ENCODE measurements at places on chromosomes 2 and 18.

- no peak for DNase-seq
Measured at GRCh38 chr18:7808992-7809391, 241.9 kb downstream of the PTPRM start.

DNA sequence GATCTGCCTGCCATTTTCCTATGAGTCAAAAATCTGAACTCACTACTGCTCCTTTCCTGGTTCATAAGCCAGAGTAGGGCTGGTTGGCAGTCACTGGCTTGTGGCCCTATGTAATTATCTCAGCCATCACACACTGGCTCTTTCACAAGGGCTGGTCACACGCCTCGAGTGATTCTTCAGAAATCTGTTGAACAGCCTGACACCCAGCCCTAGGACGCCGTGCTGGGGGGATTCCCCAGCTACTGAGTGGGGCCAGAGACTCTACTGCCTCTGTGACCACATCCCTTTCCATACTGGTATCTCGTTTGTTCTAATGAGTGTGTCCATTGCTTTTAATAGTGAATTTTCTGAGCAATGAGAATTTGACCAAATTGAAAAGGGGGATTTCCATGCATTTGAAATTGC lies 45.8 kb upstream of the RBM44 start:
- DNase-seq, result no peak

DNA sequence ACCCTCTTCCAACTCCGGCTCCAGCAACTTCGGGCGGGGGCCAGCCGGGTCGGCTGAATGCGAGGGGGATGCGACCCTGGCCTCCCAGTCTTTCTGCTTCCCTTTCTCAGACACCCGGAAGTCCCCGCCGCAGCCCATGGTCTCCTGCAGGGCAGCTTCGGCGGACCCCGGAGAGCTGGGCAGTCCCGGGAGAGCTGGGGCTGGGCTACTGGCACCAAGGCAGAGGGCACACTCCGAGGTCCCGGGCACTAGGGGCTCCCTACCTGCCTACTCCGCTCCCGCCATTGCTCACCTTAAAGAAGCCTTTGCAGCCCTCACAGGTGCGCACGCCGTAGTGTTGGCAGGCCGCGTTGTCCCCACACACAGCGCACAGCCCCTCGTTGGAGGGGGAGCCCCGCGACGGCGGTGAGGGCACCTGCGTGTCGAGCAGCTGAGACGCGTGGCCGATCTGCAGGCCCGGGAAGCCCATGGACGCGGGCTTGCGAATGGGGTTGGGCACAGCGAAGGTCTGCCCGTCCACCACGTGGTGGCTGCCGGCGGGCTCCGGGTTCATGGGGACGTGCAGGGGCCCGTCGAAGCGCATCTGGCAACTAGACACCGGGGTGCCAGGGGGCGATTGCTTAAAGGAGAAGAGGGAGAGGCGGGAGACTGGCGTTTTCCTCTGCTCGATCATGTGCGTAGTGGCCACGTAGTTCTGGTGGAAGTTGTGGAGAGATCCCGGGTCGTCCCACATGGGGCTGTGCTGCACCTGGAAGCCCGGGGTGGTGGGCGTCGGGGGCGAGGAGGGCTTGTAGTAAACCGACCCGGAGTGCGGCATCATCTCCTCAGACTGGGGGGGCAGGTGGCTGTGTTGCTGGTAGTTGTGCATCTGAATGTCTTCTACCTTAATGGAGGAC lies 3.2 kb downstream of the NR4A2 start:
- no peak for DNase-seq

DNA sequence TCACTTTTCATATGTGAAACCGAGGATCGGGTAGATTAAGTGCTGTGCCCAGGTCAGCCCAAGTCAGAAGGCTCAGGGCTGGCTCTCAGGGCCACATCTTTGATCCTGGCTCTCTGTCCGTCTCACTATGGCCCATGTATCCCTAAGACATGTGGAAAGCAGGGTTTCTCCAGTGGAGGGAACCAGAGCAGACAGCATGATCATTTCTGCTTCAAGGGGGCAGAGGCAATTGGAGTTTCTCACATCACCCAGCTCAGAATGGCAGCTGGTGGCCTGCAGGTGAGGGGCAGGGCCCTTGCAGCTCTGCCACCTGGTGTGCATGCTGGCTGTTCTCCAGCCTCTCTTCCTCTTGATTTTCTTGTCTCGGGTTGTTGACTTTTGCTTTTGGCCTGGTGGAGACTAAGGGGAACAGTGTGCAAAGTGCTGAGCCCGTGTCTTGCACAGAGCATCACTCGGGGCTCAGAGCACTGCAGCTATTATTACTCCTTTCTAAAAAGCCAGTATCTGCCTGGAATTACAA lies 27.0 kb downstream of the LDLRAD4 start:
- DNase-seq, result no peak

GRCh38 chr2:74530239-74531187 lies 780 bp downstream of the HTRA2 start:
- no peak for DNase-seq

DNA sequence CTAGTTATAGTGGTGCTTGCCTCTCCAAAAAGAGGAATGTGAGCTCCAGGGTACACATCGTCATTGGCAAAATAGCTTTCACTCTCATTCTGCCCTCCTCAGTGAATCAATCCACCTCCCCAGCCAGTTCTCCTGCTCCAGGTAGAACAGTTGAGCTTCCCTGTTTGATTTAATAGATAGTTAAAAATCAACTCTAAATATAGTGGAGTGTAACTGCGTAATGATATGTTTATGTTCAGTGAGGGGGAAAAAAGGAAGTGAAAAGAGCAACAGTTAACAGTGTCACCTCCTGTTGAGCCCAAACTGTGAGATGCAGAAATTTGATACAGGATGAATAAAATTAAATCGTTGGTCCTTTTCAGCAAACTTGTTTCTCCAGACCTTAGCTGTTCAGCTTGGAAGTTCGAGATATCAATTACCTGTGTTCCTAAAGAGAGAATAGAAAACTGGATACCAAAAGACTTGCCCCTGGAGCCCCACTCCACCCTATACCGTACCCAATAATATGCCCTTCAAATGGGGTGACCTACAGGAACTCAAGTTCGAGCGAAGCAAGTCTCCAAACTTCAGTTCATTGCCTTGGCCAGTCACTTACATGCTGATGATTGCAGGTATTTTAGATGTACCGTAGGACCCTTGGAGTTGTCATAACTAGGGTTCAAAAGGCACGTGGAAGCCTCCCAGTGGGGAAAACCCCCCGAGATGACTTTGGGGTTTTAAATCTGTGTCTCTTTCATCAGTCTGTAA lies 708.4 kb downstream of the RNF144A start:
- DNase-seq, result no peak

- DNase-seq, result no peak
Measured at GRCh38 chr2:10469955-10470608, 22.0 kb upstream of the ODC1 start.

- no peak for DNase-seq
Measured at GRCh38 chr18:2510416-2510815, 60.9 kb downstream of the METTL4 start.

DNA sequence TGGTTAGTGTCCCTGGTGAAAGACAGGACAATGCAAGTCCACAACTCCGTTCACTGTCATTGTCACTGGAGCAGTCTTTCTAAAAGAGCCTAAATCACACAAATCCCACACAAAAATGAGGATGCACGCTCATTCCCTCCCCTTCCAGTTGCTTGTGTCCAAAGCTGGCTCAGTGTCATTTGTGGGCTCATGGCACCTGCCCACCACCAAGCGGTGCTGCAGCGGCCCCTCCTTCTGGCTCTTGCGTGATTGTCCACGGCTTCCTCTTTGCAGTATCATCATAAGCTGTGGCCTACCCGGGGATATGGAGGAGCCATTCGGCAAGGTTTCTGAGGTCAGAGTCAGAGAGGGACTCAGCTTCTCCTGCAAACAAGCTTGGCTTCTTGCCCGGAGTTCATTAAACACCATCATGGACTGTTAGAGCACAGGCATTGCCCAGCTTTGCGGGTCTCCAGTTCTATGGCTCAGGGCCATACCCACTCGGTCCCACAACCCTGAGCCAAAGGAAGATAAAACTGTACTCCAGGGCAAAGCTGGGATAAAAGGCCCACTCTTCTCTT lies 179.4 kb upstream of the AGAP1 start:
- DNase-seq, result peak; percentile 10

DNA sequence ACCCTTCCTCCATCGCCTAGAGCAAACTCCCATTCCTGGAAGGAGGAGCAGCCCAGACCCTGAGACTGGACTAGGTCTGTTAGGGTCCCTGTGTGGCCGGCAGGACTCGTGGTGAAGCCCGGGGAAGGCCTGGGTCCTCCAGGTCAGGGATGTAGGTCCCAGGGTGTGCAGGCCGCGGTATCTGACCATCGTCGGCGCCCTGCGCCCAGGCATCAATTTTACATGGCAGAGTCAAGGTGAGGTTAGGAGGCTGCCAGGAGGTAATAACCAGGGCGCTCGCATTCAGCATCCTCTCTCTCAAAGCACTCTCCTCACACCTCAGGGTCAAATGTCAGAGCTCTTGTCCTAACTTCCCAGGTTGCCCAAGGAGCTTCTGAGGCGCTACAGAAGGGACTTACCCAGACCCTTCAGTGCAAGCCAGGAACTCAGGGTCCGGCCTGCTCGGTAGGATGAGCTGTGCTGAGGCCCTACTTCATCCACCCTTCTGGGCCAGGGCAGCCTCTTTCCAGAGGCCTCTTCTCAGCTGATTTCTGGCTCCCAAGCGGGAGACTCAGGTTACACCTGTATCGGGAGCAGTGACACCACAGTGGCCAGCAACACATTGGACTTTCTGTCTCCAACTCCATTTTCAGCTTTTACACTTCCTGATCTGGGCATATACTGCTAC lies 628 bp downstream of the SH2D6 start:
- no peak for DNase-seq

DNA sequence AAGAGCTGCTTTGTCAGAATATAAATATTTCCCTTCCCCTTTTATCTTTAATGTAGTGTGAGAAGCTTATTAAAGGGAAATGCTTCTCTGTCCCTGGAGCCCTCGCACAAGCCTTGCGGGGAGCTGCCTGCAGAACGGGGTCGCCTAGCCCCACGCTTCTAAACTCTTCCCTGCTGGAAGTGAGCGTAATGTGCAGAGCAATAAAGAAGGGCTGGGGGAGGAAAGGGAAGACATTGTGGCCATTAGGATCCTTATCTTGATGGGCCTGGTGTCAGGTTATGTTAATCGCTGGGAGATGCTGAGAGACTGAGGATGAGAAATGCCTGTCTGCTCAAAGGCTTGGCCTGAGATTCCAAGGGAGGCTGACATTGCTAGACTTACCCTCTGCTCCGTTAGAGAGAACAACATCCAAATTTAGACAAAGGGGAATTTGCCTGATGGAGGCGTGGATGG lies 18.9 kb upstream of the FZD7 start:
- DNase-seq, result no peak

DNA sequence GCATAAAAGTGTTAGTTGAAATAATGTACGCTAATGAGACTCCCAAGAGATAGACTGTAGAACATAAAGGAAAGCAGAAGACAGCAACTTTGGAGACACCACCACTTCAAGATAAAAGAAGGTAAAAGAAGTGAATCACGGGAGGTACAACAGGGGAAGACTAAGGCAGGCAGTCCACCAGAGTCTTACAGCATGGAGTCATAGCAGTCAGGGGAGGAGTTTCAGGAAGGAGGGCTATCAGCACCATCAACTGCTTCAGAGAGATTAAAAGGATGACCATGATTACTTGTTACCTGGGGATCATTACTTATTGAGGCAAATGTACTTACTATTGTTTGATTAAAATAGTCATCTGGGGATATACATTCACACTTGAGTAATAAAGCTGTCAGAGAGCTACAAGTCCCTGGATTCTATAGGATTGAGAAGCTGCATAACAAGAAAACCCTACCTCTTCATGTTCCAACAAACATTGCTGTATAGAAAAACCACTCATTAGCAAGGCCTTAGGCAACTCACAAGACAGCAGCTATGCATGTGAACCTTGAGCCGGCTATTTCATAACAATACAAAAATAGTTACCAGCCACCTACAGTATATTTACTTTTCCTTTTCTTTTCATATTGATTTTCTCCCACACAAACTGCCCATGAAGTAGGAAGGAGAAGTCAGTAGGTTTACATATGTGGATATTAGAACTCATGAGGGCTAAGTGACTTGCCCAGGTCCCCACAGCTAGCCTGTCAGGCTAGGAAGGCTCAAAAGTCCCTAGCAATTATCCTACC lies 101.7 kb downstream of the PDE11A start:
- no peak for DNase-seq

DNA sequence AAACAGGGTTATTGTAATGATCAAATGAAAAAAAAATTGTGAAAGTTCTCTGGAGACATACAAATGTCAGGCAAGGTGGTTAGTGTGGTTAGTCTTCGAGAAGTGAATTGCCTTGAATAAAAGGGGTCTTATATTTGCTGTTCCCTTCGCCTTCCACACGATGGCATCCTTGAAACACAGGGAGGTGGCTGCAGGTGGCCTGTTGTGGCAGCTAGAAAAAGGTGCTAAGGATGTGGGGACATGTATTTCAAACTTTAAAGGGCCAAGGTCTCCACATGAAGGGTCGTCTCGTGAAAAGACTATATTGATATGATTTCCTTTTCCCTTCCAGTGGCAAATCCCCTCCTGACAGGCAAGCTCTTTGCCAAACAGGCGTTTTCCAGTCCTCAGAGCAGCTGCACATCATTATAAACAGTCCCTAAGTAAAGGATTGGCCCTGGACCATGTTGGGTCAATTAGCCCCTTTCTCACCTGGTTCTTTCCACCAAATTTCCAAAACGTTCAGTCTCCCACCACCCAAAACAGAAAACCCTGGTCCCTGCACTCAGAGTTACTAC lies 68.5 kb downstream of the COPS8 start:
- no peak for DNase-seq

GRCh38 chr2:204249437-204249836 lies 295.8 kb upstream of the PARD3B start:
- DNase-seq, result no peak

- no peak for DNase-seq
Measured at GRCh38 chr18:35514283-35514682, 16.5 kb upstream of the INO80C start.

DNA sequence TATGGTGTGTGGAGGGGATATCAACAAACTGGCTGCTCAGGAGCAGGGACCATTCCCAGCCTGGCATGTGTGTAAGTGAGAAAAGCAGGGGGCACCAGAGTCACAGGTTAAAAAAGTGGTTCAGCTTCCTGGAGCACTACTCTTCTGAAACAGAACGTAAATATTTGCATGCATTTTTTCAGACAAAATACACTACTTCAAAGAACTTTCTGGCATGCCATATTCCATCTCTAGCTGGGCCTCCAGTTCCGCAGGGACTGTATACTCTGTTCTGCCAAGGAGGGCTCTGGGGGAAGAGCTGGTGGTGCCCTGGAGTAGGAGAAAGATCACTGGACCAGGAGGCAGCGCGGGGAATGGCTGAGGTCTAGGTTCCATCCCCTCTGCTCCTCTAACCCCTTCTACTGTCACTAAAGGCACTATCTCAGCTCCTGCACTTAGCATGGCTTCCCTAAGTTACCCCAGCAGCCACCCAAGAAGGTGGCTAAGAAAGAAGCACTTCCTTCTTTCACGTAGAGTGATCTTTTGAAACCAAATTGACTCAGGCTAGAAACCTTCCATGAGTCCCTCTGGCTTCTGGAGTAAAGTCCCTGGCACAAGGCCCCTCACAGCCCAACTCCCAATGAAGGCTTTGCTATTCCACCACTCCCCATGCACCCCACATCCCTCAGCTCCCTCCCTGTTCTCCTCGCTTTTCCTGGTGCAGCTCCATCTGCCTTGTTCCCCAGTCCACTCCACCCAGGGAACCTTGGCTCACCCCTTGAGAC lies 57.6 kb upstream of the CABLES1 start:
- no peak for DNase-seq

Measured in putamen (tissue), 1 donor.